Lung microvascular endothelial cell (primary cell): ENCODE measurements at places on chromosomes 3 and 15. TPM values are rescaled to one million over a fixed set of nuclear protein-coding genes. Genes with fewer than 3 reads are reported as not detected.

The COL6A5 gene
- total RNA-seq: not detected in 2 replicates

- peak; percentile 62 for DNase-seq
These were observed 120.3 kb downstream of the AKAP13 start for GRCh38 chr15:85500729-85501128.

The SPRED1 gene
- 13.9 and 15.3 TPM in 2 replicates for total RNA-seq

The NRROS gene
- 4.8 and 5.7 TPM in 2 replicates for total RNA-seq

DNA sequence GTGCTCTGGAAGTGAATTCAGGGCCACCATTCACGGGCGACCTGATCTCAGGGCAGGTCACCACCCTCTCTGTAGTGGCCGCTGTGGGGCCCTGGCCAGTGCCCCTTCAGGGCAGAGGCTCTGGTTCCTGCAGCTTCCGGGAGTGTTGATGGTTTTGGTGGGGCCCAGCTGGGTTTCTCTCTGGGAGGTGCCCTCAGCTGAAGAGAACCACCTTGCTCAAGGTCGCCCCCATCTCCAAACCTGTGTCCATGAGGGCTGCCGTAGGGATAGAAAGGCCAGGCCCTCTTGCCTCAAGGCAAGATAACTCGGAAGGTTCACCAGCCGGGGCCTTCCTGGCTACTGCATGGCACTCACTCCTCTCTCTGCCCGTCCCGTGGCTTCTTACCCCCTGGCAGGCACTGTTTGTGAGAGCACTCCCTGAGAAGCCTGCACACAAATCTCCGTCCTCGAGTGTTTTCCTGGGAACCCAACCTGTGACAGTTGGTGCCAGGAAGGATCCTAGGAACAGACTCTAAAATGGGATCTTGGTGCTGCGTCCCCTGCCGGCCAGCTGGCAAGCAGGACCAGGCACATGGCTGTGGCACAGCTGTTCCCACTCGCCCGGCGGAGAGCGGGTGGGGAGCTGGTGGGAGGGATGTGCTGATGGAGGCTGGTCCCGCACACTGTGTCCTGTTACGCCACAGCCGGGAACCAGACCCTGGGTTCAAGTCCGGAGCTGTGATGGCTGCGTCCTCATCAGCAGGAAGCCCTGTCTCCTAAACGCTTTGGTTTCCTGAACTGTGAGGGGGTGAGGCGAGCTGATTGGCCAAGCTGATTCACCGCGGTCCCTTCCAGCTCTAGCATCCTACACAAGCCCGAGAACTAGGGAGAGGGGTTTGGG, 23.2 kb upstream of the PIGZ start:
- no peak for DNase-seq

The FAM219B gene
- total RNA-seq: 25.1 and 45.6 TPM in 2 replicates

- DNase-seq: no peak
These were observed 12.8 kb upstream of the PDCD7 start for GRCh38 chr15:65146438-65146837.

DNA sequence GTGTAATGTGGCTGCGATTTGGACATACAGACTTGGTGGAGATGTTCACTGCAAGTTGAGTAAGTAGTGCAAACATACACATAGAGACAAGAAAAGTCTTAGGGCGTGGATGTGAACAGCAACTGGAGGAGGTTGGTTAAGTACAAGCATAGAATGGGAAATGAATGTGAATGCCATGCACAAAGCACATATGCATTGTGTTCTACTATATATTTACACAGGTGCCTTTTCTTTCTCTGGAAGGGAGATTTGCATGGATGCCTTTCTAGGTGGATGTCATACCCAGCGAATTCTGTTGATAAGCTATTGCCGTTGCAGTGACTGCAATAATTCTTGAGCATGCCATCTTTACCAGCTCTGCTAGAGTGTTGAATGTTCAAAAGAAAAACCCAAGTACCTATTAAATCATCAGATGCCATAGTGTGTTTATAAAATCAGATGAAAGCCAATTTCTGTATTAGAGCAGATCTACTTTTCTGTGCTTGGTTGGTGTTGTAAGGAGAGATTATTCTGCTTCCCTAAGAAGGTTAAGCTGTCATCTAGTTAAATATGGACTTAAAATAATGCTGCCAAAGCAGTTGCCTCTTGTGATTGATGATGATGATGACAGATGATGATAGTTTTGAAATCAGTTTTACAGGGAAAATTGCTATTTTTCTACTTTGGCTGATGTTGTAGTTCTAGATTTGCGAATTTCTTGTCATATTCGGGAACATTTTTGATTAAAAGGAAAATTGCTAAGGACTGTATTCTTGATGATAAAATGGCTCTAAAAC, 148.4 kb downstream of the CNTN4 start:
- DNase-seq: no peak

- DNase-seq: no peak
These were observed 19.3 kb downstream of the SLC51A start for GRCh38 chr3:196235452-196236122.

The TRMT10C gene
- 22.9 and 25.2 TPM in 2 replicates for total RNA-seq

- DNase-seq: no peak
These were observed 401.5 kb upstream of the PROK2 start for GRCh38 chr3:72186400-72186855.

DNA sequence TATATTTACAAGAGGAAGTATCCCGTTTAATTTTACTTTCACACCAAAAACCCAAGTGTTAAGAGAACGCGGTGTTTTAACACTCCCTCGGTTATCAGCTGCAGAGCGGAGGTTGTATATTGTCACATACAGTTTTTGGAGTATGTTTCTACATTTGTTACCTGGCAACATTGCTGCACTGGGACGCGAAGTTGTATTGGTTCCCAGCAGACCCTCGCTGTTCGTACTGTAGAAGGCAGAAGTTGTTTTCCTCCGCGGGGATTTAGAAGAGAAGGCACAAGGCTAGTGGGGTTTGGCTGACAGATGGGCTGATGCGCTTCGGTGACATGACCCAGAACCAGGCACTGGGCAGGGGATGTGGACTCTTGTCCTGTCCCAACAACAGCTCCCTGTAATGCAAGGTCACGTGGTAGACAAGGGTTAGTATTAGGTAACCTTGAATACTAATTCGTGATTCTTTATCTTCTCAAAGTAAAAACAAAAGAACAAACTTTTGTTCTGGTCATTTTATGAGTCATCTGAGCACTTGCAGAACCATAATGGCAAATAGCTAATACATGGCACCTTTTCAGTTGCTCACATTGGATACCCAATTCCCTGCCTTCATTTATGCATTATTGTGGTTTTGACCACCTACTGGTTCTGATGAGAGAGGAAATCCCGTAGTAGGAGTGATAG, 230.4 kb upstream of the BHLHE40 start:
- no peak for DNase-seq

DNA sequence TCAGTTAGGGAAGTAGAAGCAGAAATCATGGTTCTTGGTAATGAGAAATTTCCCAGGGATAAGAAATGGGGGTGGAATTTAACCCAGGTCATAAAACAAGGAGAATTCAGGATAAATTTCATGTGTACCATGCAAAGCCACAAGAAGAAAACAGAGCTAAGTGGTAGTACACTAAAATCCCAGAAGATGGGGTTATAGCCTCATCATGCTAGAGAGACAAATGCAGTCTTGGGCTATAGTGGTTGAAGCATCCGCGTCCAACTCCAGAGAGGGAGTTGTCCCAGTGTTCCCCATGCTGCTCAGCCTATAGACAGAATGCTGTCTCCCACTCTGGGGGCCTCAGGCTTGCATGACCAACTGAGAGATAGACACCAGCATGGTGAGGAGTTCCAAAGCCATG, 36.2 kb upstream of the CLRN1 start:
- peak; percentile 50 for DNase-seq

DNA sequence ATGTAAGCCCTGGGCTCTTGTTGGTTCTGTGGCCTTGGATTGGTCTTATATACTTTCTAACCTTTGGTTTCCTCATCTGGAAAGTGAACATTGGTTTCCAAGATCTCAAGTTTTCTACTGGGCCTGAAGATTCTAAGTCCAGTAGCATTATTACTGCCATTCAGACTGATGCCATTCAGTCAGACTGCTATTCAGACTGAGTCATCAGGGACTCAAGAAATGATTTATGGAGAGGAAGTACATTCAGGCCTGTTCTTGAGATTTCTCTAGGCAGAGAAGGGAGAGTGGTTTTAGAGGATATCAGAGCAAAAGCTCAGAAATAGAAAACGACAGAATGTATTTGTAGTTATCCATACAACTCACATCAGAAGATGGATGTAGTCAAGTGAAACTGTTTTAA, 557.2 kb downstream of the NR2F2 start:
- DNase-seq: no peak

GRCh38 chr15:32919749-32920414, 202.1 kb downstream of the GREM1 start:
- no peak for DNase-seq

DNA sequence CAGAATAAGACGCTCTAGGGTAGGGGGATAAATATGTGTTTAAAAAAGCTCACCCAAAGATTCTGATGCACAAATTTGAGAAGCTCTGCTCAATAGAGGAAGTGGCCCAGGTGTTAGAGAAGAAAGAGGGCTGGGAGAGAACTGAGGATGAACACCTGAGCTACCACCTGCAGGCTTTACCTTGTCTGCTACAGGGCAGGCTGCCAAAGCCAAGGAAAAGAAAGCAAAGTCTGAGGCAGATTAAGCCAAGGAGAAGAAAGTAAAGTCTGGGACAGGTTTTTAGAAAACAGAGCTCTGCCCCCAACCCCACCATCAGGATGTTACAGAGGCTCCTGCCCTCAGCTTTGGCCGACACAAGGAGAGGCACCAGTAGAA, 92.9 kb downstream of the THRB start:
- no peak for DNase-seq

The CELF6 gene
- 0.20 TPM in 1 of 2 replicates, not detected in the other for total RNA-seq

GRCh38 chr15:76460871-76461270, 124.3 kb downstream of the ISL2 start:
- no peak for DNase-seq

The SLC12A1 gene
- total RNA-seq: not detected in 2 replicates

The DZIP1L gene
- 0.60 and 1.7 TPM in 2 replicates for total RNA-seq

The PPM1L gene
- total RNA-seq: 0.44 and 0.99 TPM in 2 replicates

The A4GNT gene
- total RNA-seq: not detected in 2 replicates

The CRYBG3 gene
- 10.9 and 14.5 TPM in 2 replicates for total RNA-seq

The ITGA11 gene
- 6.3 and 8.7 TPM in 2 replicates for total RNA-seq

The STRIT1 gene
- not detected in 2 replicates for total RNA-seq

DNA sequence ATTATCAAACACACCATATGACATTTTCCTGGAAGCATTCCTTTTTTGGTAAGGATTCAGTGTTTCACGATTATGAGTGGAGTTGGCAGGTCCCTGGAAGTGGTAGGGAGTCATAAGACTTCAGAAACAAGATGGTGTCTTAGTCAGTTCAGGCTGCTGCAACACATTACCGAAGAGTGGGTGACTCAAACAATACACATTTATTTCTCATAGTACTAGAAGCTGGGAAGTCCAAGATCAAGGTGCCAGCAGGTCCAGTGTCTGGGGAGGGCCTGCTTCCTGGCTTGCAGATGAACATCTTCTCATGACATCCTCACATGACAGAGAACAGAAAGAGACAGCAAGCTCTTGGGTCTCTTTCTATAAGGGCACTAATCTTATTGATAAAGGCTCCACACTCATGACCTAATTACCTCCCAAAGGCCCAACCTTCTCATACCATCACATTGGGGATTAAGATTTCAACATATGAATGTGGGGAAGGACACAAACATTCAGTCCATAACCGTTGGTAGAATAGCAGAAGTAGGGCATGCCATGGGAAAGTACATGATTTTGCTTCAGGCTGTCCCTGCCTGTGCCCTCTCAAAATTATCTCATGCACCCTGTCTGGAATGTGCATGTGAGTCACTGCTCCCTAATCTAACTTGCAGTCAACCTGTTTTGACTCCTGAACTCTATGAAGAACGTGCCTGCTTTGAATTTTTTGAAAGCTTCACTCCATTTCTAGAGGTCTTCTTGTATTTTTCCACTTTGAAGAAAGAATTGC, 72.5 kb downstream of the GTPBP8 start:
- no peak for DNase-seq

DNA sequence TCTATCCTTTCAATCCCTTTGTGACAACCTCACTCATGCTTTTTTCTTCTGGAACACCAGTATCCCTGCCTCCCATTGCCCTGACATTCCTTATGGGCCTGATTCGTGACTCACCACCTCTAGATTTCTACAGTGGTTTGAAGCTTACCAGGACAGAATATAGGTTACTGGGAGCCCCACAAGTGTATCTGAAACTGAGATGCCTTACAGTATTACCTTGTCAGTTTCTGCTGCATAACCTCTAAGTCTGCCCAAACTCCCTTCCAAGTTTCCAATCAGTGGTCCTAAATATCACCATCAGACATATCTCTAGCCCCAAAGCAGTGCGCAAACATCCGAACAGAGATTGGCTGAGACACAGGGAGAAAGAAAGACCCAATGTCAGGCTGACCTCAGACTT, 5.6 kb downstream of the CPB1 start:
- DNase-seq: no peak

DNA sequence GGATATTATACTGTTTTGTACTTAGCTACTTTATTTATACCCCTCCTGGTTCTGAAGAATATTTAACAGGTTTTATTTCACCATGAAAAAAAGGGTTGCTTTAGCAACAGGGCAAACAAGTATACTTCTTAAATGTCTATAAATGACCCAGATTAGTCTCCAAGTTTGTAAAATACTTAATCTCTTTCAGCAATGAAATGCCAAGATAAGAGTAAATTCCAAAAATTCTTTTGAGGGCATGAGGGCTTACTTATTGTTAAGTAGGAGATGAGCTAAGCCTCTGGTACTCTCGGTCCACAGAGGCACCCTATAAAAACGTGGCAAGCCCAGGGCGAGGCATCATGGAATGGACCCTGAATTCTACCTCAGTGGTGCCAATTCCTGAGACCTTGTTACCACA, 264.8 kb upstream of the NSMCE3 start:
- no peak for DNase-seq

GRCh38 chr3:186570941-186571643, 572 bp downstream of the DNAJB11 start:
- no peak for DNase-seq

GRCh38 chr3:30894521-30895251, at the start of gene GADL1:
Gene GADL1 (minus strand): TSS chr3:30894661. CDS start chr3:30894614, 47 bp downstream.
- peak; percentile 28 for DNase-seq

GRCh38 chr15:66489179-66489791, 8.3 kb downstream of the SNAPC5 start:
- DNase-seq: no peak

DNA sequence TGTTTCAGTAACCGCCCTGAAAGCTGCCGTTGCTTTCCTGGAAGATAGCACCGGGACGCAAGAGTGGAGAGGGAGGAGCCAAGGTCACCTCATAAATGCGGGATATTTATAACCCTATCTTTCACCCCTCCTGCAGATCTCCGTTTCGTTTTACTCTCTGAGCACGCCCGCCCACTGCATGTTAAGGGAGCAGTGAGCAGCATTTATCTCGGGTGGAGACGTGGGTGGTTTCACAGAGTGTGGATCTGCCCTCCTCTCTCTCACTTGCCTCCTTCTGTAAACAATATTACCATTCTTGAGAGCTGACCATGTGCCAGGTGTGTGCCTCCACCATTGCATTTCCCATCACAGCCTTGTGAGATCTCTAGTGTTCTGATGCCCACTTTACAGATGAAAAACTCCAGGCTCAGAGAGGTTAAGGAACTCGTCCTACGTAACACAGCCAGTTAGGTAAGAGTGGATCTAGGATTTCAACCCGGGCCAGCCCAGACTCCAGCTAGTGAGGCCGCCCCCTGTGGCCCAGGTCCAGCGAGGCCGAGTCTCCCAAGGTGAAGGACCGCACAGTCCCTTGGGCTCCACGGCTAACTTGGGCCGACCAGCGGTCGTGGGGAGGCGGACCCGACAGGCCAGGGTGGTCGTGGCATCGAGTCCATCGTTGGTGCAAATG, 16.9 kb upstream of the SEMA4B start:
- no peak for DNase-seq

The COLQ gene
- total RNA-seq: 0.40 and 0.44 TPM in 2 replicates

The TRIM71 gene
- total RNA-seq: not detected in 2 replicates
